Ureter (tissue), 1 donor: ENCODE measurements at places on chromosomes 6 and 20. TPM values are rescaled to one million over a fixed set of nuclear protein-coding genes. Genes with fewer than 3 reads are reported as not detected.

DNA sequence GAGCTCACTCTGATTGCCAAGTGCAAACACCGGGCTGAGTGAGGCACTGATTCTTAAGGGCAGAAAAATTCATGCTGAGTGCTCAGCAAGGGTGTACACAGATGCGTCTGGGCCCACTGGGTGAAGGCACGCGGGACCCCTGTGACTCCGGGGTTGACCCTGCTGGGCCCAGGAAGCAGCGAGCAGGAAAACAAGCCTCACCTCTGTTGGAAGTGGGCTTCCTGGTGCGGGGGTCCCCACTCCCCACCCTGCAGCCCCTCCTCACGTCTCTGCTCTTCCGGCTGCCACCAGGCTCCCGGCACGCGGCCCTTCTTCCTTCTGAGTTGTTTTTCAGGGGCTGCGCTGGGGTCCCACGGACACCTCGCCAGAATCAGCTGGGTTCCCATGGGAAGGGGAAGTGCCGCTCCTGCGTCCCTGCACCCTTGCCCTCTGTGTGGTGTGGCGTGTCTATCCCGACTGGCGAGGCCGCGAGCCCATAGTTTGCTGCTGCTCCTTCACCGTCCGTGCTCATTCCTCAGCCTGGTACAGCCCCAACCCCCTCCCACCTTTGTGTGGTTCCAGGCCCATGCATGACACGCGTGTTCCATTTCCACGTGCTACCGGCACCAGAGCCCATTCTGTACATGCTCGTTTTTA, 80.6 kb upstream of the BHLHE23 start:
- DNase-seq = peak; percentile 32

Gene EFCAB8
- total RNA-seq = 1.0 TPM

Gene UBE2C
- 1.1 TPM for total RNA-seq

GRCh38 chr6:70563530-70563929, 3.2 kb upstream of the SDHAF4 start:
- no peak for DNase-seq

- DNase-seq = no peak
Observed at GRCh38 chr6:75752365-75752764, 3.3 kb downstream of the MYO6 start.

DNA sequence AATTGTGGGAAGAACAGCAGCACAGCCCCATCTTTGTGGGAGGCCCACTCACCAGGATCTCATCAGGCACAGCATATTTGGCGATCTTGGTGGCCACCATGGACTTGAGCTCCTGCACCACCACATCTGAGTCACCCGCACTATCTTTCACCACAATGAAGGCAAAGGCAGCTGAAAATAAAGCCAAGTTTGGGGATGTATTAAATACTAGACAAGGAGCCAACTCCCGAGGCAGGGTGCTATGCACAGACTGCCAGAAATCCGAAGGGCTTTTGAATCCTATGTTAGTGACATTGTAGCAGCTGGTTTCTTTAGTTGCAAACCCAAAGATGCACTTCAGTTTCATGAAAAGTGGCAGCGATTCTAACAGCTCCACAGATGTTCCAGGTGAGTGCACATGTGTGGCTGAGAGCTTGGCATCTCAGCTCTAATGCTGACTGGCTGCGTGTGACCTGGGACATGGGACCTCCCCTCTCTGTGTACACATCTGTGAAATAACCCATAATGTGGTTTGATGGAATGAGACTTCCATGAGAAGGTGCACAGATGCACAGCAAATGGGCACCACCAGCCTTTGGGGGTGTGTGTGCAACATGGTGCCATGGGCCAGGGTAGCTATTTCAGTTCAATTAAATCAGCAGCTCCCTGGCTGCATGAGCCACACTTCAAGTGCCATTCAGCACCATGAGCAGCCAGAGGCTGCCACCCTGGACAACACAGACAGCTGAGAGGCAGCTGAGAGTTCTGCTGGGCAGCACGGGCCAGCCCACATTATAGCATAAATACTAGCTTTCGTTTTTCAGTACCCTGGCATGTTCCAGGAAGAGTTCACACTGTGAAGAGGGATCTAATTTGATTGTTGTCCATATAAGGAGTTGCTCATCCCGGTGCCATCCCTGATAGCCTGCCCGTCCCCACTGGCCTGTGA, 16.9 kb upstream of the APMAP start:
- peak; percentile 22 for DNase-seq

DNA sequence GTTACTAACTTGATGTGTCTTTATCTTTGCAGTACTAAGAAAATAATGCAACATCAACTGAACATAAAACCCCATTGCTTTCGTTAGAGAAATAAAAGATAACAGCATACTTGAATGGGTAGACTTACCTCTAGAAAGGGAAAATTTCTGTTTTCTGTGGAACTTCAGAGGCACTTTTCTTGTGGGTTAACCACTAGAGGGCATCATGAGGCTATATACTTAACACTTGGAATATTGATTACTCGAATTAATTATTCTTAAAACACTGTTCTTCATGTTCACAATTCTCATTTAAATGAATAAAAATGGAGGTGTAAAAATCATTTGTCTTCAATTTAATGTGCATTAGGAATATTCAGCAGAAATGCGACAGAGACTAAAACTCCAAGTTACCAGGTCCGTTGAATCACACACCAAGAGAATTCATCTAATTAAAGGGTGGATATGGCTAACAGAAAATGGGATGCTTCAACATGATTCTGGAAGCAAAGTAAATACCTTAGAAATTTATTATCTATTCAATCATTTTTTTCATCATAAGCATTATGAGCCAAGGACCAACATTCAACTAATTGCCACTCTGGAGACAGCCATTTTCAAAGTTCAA, 330.8 kb upstream of the PREP start:
- no peak for DNase-seq

Gene STK38
- total RNA-seq = 47.5 TPM

GRCh38 chr20:31485450-31486339, 10.6 kb downstream of the REM1 start:
- DNase-seq = peak; percentile 78

- DNase-seq = no peak
Observed at GRCh38 chr6:40160826-40161225, 226.6 kb upstream of the MOCS1 start.

- no peak for DNase-seq
Observed at GRCh38 chr6:100617633-100618350, 153.1 kb upstream of the SIM1 start.

DNA sequence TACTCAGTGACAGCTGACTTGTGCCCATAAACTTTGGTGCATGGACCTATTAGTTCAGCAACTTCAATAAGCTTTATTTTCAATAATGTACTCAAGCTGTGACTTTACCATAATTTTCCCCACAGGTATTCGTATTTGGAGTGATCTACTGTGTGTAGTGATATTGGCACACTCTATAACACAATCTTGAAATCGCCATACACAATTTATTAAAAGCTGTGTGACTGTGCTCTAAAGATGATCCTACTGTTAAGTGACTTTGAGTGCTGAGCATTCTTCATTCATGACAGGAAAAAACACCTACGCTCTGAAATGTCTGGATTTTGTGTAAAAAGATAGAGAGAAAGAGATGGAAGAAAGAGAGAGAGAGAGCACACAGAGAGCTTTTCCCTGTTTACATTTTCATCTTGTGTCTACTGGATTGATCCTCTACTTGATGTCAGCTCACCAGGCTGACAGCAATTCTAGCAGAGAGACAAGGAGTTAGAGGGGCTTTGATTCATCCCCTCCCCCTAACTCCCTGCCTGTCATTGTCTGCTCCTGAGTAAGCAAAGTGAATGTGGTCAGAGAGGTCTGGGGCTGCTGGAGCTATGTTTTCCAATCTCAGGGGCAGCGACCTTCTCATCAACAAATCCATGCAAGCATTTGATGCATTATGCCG, 538.7 kb upstream of the POU3F2 start:
- no peak for DNase-seq

Gene TUBB1
- not detected for total RNA-seq

Gene SNX9
- 45.8 TPM for total RNA-seq

DNA sequence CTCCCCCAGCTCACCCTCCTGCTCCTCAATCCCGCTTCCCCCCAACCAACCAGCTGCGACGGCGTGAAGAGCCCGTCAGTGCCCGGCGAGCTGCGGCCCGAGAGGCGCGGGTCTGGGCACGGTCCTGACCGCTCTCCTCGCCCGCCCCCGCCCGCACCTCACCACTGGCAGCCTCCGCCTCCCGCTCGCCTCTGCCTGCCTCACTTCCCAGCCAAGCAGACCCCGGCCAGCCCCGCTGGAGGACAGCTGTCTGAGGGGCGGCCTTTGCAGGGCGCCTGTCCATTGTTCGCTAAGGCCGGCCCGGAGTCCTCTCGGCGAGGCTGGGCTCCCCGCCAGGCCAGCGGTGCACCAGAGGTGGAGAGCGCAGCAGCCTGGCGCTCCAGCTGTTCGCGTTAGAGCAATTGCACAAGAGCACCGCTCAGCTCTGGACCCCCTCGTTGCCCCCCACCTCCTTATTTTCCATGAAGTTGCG, 1.3 kb downstream of the SOBP start:
- peak; percentile 56 for DNase-seq

- no peak for DNase-seq
Observed at GRCh38 chr6:79713701-79714322, 82.7 kb downstream of the SH3BGRL2 start.

GRCh38 chr6:54646069-54646950, 200.3 kb upstream of the FAM83B start:
- no peak for DNase-seq

Gene GNAS-AS1
- total RNA-seq = 2.4 TPM

DNA sequence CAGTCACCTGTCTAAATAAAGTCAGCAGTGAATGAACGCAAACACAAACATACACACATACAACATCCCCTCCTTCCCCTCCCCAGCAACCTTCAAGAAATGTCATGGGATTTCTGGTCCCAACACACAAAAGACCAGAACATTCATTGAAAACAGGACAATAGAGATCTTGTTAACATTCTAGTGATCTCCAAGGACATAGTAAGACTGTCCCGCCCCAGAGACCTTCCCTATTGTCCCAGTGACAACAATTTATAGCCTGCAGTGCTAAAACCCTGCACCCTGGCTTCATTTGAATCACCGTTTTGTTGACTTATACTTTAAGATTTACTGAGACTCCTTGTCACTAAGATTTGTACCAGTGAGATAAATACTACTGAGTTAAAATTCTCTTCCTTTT, 143.9 kb upstream of the NOX3 start:
- no peak for DNase-seq

Gene RIMS1
- 5.2 TPM for total RNA-seq

Gene HLA-DQA2
- total RNA-seq = 5.7 TPM

DNA sequence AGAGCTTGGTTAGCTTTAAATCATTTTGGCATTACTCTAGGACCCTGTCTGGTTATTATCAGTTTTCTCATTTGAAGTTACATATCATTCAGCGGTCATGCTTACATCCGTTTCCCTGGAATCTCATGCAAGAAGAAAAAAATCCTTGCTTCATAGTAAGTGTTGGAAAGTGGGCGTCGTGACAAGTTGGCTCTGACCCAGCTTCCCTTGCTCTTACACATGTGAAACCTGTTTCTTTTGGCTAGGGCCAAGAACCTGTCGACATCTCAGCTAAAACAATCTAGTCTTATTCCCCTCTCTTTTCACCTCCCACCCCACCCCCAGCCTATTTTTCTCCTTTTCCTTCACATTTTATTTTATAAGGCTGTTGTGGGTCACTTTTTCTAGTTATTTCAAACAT, 45.5 kb downstream of the ANKS1A start:
- DNase-seq = no peak

GRCh38 chr20:25346349-25346748, 44.3 kb downstream of the ABHD12 start:
- no peak for DNase-seq

DNA sequence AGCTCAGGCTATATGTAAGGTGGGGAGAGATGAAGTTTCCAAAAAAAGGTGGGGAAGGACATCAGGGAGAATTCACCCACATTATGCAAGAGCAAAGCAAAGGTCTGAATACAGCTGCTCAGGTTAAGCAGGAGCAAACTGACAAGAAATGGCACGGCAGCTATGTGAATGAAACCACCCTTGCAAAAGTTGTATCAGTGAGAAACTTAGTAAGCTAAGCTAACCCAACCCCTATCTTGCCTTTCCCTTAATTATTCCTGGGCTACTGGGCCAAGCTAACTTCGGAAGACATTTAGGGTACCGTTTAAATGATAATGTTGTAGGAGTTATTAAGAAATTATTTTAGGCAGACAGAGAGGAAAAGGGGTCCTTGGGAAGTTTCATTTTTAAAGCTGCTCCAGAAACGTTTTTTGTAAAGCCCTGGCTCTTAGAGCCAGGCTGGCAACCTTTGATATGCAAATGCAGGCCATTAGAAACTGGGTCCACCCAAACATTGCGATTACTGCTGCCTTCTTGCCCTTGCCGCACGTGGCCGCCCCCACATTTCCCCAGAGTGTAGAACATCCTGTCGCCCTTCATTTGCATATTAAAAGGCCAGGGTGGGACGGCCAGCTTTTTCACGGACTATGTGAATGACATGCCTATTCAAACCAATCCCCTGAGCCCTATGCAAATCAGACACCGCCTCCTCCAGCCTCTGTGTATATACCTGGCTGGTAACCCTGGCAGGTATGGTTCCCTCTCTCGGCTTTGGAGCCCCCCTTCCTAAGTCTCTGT, 60.5 kb upstream of the SAMD5 start:
- DNase-seq = no peak

GRCh38 chr6:142884214-142885035, 60.6 kb downstream of the HIVEP2 start:
- no peak for DNase-seq

DNA sequence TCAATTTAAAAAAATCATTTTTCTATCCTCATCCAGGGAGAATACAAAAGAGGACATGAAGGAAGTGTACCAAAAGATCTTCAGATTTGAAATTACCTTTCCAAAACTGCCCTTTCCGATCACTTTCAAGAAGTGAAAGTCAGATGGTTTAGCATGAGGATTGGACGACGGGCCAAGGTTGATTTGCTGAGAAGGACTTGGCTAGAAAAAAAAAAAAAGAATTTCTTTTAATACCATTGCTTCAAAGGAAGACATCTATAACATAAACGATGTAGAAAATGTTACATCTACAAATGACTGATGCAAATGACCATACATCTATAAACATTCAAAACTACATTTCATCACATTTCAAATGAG, 120.9 kb upstream of the SLC2A12 start:
- no peak for DNase-seq

GRCh38 chr6:83849610-83850009, 3.5 kb upstream of the RIPPLY2 start:
- DNase-seq = no peak

DNA sequence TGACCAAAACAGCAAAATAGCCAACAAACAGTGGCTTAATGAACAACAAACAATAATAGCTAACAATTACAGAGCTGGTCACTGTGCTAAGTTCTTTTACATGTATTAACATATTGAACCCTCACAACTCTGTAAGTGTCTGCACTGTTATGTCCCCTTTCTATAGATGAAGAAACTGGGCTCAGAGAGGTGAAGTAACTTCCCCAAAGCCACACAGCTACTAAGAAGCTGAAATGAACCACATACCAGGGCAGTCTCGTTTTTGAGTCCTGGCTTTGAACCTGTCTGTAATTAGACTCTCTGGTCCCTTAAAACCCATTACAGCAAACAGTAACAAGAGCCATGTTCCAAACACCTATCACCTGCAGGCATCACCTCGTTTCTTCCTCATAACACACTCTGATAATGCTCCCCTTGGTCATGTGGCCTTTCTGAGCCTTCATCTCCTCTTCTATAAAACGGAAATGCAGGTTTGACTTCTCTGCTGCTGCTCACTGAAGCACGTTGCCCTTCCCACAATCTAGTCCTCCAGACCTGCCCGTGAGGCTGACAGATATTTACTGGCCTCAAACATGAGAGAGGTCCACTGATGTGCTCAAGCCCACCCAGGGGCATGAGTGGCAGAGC, 23.3 kb downstream of the KCNK15 start:
- no peak for DNase-seq

GRCh38 chr6:79525272-79526100, 11.7 kb downstream of the LCA5 start:
- no peak for DNase-seq

Gene CAP2
- 20.7 TPM for total RNA-seq
